Esophagus squamous epithelium (tissue), 5 donors: ENCODE measurements at places on chromosomes 16 and 17.

- DNase-seq: no peak
Measured at GRCh38 chr17:82902972-82903874, 63.4 kb upstream of the ZNF750 start.

- DNase-seq: no peak
Measured at GRCh38 chr17:10034719-10035475, 129.8 kb upstream of the RCVRN start.

GRCh38 chr16:87881324-87882200 lies 12.3 kb upstream of the SLC7A5 start:
- no peak for DNase-seq

DNA sequence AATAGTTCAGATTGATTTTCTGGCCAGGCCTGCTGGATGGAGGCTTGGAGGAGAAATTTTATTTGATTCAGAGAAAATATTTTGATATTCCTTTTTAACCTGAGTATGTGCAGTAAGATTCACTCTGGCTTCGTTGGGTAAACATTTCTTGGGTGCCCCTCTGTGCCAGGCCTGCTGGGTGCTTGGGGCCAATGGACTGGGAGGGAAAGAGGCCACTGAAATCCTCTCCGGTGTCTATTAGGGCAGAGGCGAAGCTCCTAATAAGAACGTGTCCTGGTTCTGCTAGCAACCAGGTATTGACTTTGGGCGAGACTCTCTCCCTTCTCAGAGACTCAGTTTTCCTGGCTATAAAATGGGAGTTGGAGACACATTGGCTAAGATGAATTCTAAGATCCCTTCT lies 122.5 kb downstream of the CYLD start:
- no peak for DNase-seq

- DNase-seq: no peak
Measured at GRCh38 chr17:15943971-15944758, 765 bp upstream of the ADORA2B start.

- DNase-seq: no peak
Measured at GRCh38 chr16:2840914-2841313, 10.8 kb downstream of the ZG16B start.

- no peak for DNase-seq
Measured at GRCh38 chr17:38354466-38354865, 2.8 kb downstream of the SOCS7 start.

DNA sequence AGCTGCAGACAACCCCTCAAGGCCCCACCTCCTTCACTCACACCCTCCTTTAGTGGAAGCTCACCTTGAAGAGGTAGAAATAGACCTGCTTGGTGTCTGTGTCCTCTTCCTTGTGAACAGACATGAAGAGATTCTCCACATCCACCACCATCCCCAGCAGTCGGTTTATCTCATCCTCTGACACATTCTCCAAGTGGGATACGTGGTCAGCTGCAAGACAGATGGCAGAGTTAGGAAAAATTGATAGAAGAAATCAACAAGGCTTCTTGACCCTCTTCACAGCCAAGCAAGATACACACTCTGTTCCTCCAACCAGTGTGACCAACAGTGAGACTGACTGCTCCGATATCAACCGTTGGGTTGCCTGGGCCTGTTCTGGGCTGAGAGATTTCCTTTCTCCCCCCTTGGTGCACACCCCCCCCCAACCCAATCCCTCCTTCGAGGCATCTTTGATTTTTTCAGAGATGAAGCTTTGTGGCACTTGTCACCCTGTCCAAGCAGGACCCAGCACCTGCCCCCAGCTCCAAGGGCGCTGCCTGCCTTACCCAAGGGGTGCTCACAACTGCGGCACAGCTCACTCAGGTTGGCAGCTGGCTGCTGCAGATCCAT lies 902 bp downstream of the KAT2A start:
- no peak for DNase-seq

- no peak for DNase-seq
Measured at GRCh38 chr17:19546289-19547065, 12.8 kb downstream of the SLC47A1 start.

DNA sequence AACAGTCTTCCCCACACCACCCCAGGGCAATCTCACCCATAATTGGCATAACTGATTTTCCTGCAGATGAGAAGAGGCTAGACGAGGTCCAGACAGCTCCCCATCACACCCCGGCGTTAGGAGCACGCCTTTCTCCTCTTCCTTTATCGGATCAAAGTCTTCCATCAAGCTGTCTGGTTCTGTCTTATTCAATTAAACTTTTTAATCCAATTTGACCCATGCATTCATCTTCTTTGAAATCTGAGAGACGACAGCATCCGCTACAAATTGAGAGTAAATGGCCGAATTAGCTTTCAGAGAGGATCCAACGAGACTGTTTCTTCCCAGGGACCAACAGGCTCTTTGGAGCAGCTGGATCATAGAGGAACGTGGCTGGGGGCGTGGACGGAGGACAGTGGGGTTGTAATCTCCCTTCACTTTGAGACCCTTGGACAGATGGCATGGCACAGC lies 44.4 kb upstream of the GPRC5B start:
- DNase-seq: no peak

DNA sequence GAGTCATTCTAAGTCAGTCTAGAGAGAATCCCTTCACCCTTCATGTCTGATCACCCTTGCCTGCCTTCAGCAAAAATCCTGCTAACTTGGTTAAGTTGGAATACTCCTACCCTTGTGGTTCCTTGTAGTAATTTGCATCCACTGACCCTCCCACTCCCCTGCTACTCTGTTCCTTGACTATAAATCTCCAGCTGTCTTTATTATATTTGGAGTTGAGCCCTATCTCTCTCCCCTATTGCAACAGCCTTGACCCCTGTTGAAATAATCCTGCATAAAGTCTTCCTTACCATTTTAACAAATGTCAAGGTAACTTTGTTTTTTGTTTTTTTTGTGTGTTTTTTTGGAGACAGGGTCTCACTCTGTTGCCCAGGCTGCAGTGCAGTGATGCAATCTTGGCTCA lies 590.1 kb downstream of the WWOX start:
- no peak for DNase-seq

DNA sequence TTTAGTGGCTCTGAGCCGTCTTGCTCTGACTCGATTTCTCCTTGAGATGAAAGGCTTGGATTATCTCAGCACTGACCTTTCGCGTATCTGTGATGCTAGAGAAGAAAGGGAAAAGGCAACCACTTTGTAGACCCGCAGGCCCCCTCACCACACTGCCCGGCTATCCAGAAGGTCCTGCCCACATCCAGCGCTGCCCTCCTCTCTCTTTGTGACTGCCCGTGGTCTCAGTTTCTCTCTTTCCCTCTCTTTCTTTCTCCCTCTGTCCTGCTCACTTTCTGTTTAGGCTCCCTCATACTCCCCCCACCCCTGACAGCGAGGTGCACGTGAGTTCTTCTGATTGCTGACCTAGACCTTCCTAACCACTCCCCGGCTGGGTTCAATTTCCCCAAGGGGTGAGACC lies 12.8 kb upstream of the TBX21 start:
- no peak for DNase-seq
